Stimulated activated CD8-positive, alpha-beta memory T cell treated with anti-CD3 and anti-CD28 coated beads, Interleukin-7, amount 100 ng/mL, for 1 hour (primary cell): ENCODE measurements at places on chromosomes 13 and 19.

DNA sequence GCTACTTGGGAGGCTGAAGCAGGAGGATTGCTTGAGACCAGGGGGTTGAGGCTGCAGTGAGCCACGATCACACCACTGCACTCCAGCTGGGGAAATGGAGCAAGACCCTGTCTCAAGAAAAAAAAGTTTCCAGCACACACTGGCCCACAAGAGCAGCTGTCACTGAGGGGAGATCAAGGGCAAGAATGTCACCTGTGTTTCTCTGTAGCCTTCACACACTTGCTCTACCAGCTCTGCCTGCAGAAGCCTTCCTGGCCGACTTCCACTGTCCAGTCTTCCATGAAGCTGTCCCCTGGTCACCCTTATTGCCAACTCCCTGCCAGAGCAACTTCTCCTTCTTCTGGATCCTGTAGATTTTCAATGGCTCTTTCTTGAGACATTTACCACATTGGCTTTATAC, 158.0 kb downstream of the KCTD15 start:
- no peak for DNase-seq

DNA sequence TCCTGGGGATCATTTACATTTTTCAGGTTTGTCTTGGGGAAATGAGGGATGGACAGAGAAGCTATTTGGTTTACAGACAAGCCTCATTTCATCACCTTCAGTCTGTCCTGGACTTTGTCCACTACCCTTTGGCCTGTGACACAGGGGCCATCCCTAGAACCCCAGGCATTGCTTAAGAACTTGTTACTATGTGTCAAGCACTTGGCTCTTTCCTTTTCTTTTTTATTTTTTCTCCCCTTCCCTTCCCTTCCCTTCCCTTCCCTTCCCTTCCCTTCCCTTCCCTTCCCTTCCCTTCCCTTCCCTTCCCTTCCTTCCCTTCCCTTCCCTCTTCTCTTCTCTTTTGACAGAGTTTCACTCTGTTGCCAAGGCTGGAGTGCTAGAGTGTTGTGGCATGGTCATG, 253.1 kb downstream of the OLFM4 start:
- DNase-seq = no peak

GRCh38 chr13:110644892-110645521, 29.7 kb downstream of the NAXD start:
- DNase-seq = no peak

DNA sequence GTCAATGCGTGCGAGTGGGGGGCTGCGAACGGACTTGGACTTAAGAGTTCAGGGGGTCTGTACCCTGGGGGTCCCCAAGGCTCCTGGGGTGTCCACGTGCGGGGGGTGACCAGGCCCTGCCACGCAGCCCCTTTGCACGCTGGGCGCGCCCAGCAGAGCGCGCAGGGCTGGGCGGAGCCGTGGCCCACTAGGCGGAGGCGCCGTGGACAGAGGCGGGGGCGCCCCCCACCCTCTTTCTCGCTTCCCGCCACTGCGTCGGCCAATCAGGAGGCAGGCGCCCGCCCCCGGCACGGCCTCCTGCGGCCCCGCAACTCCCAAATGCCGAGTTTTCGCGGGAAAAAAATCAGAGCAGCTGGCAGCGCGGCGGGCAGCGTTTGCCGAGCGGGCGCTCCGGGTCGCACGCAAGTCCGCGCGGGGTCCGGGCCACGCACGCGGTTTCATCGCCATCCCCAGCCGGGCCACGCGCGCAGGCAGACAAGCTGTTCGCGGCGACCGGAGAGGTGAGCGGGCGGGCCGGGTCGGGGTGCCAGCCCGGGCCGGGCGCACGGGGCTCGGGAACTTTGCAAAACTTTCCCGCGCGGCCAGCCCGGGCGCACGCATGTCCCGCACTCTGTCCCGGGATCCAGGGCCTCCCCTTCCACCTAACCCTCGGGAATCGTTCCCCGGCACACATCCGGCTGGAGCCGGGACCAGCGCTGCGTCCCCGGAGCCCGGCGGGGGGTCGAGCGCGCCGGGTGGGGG, at the start of gene UHRF1:
Gene UHRF1, plus strand, starts transcription at position 346 of the 741 bp plus-strand sequence. CDS start 1,385 bp downstream, outside the sequence.
- DNase-seq = no peak

DNA sequence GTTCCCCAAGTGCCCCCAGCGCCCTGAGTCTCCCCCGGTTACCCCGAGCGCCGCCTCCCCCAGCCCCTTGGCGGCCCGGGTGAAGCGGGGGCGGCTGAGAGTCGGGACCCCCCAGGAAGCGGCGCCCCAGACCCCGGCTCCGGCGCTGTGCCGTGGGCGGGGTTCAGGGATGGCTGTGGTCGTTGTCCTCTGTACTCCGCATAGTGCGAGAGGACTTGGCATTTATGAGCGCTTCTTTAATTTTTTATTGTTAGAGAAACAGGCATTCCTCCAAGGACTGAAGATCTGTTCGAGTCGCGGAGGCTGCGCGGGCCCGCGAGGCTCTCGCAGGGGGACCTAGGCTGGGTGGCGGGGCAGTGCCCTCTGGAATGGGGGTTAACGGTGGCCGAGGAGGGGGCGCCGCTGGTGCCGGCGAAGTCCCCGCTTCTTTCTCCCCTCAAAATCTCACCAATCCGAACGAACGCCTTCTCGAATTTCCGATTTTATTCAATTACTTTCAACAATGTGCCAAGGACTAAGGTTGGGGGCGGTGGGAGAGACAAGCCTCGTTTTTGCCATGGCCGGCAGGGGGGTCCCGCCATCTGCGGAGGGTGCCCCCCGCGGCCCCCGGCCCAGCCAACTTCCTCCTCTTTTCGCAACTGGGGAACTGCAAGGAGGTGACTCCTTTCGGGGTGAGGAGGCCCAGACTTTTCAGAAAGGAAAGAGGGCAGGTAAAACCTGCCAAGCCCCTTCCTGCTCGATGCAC, 596 bp upstream of the GJB2 start:
- DNase-seq = no peak

GRCh38 chr19:51470966-51471365, 7.4 kb upstream of the CEACAM18 start:
- DNase-seq = no peak

DNA sequence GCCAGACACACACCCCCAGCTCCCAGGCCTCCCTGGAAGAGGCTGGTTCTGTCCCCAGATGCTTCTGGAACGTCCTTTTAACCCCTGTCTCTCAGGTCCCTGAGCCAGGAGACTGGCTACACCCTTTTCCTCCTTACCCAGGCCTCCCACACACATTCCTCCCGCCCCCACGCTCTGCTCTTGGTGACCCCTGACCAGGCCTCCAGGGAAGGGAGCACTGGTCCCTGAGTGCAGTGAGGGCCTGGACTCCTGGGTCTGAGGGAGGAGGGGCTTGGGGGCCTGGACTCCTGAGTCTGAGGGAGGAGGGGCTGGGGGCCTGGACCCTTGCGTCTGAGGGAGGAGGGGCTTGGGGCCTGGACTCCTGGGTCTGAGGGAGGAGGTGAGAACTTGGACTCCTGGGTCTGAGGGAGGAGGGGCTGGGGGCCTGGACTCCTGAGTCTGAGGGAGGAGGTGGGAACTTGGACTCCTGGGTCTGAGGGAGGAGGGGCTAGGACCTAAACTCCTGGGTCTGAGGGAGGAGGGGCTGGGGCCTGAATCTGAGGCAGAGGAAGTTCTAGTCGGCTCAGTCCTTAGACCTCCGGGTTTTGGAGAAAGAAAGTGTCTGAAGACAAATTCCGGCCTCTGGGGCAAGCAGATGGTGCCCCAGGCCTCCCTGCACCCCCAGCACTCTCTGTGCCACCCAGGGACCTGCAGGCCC, 527 bp downstream of the KLK6 start:
- DNase-seq = no peak

GRCh38 chr13:101514695-101515275, 62.3 kb downstream of the ITGBL1 start:
- no peak for DNase-seq

DNA sequence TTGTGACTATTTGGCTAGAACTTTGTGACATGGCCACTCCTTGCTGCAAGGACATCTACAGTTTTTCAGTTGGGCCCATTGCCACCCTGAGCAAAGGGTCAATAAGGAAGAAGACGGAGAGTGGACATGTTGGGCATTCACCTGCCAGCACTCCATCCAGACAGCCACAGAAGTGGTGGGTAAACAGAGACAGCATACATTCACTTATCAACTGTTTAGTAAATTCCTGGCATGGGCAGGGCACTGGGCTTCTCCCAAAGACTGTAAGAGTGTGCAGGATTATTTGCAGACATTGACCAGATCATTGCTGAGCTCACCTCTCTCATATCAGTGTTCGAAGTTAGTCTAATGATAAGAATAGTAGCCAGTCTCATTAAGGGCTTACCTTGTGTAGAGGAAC, 29.2 kb downstream of the SIPA1L3 start:
- no peak for DNase-seq

DNA sequence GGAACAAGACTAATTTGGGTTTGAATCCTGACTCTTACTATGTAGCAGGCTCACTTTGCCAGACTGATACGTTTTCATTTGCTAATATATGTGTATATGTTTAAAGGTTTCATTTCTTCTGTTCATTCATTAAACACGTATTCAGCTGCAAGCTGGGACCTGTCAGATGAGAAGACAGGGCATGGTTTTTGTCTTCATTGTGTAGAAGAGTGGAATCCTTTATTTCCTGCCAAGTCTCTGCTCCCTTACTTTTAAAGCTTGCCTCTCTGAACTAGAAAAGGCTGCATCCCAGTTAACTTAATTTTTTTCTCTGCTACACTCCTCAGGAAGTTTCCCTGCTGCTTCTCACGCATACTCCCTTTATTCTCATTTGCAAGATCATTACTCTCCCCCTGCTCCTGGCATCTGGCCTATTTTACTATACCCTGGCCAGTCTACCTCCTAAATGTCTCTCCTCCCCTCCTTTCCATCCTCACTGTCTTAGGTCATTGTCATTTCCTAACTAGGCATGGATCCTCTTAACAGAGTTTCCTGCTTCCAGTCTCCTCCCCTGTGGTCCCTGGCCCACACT, 141.0 kb upstream of the TMTC4 start:
- no peak for DNase-seq

DNA sequence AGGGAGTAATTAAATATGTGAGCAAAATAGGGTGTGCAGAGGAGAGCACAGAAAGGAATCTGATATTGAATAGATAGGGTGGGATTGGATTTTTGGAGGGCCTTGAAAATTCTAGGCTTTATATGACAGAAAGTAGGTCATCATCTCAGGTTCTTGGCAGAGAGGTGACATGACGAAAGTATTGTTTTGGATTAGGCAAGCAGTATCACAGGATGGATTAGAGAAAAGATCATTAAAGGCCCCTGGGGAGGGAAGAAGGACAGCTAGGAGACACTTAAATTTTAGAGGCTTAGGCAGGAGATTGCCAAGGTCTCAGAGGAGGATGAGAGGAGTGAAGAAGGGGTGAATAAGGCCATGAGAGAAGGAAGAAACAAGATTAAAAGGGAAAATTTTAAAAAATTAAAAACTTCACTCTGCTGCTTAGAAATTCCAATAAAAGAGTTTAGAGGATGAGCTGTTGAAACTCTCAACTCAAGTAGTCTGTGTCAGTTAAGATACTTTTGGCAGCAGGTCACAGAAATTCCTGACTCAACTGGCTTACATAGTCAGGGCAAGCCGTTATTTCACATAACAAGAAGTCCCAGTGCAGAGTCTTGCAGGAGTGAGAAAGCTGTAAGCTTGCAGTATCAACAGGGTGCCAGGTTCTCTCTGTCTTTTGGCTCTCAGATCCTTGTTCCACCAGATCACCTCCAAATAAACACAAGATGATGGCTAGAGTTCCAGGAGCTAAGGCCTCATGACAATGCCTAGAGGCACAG, 8.8 kb downstream of the GPC6 start:
- no peak for DNase-seq

DNA sequence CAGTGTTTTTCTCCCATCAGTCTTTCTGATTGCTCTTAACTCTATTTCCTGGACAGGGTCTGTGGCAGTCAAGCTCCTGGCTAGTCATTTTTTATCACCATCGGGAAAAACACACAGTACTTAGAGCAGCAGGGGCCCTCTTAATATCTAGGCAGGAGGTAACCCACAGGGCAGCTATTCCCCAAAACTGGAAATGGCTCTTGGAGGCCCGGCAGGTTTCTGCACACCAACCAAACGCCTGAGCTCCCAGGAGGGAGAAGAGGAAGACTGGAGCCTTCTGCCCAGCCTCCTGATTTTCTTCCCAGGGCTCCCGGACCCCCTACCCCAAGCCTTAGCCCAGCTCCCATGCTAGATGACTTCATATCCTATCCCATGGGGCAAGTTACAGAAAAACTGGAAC, 49.3 kb upstream of the VSTM2B start:
- no peak for DNase-seq

DNA sequence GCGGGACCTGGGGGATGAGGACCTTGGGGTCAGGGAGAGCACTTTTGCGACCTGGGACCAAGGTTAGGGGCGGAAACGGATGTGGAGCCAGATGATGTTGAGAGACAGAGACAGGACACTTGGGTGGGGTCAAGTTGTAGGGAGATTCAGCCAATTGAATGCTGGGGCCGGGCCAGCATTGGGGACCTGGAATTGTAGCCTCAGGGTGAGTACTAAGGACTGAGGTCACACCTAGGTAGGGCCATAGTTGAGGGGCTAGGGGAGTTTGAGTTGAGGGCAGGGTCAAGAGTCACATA, 1.2 kb downstream of the ALKBH7 start:
- no peak for DNase-seq

GRCh38 chr13:98454389-98454881, 122.5 kb downstream of the STK24 start:
- DNase-seq = no peak

GRCh38 chr19:38389957-38390924, 1.7 kb downstream of the SPRED3 start:
- no peak for DNase-seq

- DNase-seq = no peak
Measured at GRCh38 chr13:23741879-23742510, 147.2 kb downstream of the MIPEP start.

DNA sequence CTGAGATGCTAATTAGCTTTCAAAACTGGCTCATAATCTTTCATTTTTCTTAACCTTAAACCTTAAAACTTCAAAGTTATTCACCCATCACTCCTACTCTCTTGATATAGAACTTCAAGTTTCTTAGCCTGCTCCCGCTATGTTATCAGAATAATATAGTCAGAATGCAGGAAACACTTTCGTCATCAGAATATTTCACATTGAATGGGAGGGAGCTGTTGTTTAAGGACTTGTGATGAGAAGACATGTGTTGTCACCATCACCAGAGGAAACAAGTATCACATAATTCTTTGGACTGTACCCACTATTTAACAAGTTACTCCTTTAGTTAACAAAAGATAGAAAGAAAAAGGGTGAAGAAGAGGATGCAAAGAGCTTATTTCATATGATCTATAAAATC, 65.0 kb upstream of the FNDC3A start:
- DNase-seq = no peak

GRCh38 chr13:102881819-102882686, 36.2 kb downstream of the ERCC5 start:
- DNase-seq = no peak

GRCh38 chr13:74067818-74068217, 66.4 kb downstream of the KLF12 start:
- no peak for DNase-seq
